Spinal cord (tissue), 10 donors: ENCODE measurements at places on chromosomes 4 and X.

- no peak for DNase-seq
Measured at GRCh38 chr4:23068287-23068686, 375.6 kb downstream of the GBA3 start.

GRCh38 chr4:153028535-153028934 is 92.4 kb downstream of the FHDC1 start:
- DNase-seq, result no peak

DNA sequence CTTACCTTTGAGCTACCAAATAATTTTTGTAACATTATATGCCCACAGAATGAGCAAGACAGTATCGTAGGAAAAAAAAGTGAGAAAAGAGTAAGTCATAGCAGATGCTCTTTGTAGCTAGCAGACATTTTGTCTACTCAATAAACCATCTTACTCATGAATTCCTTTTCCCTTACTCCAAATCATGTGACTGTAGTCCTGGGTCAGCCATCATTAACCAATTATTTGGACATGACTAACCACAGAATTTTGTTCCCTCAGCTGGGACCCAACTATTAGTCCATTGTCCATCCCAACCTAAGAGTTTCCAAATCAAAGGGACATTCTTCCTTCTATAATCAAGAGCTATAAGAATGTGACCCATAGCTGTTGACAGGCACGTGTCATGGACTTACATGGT is 11.4 kb downstream of the UBE2D3 start:
- no peak for DNase-seq

DNA sequence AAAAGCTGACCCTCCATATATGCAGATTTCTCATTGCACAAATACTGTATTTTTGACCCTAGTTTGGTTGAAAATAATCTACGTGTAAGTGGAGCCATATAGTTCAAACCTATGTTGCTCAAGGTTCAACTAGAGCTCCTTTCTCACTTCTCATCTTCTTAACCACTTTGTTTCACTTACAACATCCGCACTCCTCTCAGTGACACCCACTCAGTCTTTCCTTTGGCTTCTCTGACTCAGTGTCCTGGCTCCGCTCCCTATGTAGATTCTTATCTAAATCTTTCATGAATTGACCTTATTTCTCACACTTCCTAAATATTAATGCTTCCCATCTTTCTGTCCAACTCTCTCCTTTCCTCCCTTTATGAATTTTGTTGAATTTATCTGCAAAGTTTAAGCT is 32.9 kb upstream of the DKK2 start:
- DNase-seq, result no peak

DNA sequence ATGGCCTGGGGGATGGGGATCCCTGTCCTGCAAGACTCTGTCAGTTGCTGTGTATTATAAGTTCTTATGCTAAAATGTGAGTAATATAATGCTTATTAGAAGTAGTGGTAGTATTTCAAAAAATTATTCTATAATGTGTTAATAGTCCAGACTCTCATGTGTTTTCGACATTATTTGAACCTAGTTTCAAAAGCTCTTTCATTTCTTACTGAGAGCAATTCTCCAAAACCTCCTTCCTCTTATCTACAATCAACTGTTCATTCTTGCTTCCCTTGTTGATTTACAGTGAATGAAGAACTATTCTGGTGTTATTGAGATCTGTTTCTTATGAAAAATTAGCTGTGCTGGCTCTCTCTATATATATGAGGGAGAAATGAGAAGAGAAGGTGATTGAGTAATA is 32.9 kb upstream of the PTPN13 start:
- DNase-seq, result no peak

GRCh38 chr4:184361443-184361842 is 112.9 kb downstream of the IRF2 start:
- DNase-seq, result no peak

DNA sequence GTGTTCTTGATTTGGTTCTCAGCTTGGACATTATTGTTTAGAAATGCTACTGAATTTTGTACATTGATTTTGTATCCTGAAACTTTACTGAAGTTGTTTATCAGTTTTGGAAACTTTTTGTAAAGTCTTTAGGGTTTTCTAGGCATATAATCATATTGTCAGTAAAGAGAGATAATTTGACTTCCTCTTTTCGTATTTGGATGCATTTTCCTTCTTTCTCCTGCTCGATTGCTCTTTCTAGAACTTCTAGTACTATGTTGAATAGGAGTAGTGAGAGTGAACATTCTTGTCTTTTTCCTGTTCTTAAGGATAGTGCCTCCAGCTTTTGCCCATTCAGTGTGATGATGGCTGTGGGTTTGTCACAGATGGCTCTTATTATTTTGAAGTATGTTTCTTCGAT is 24.1 kb downstream of the TMPRSS11A start:
- no peak for DNase-seq

DNA sequence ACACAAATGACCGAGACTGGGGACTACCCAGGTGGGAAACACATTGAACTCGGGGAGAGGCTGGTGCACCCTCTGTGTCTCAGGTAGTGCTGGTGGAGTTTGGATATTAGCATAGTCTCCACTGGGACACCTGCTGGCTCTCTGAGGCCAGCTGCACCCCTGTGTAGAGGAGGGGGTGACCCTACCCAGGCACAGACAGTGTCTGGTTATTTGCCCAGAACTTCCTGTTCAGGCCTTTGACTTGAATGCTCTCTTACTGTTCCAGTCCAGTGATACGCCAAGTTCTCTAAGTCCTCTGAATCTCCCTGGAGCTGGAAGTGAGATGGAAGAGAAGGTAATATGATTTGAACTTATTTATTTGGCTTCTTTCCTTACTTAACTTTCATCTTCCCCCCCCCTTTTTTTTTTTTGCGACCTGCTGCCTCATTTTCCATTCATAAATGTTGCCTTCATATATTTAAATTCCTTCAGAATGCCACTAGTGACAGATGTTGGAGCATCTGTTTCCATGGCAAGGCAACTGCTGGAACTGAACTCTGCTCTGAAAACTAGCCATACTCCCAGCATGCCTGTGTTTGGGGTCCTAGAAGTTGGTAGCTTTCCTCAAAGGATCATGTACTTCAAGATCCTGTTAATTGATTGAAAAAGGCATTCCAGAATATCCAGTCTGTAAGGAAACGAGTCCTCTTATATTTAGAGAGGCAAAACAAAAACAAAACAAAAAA is 76.7 kb downstream of the AASDH start:
- DNase-seq, result peak; percentile 36

GRCh38 chrX:34716302-34716701 is 59.2 kb upstream of the TMEM47 start:
- DNase-seq, result no peak

DNA sequence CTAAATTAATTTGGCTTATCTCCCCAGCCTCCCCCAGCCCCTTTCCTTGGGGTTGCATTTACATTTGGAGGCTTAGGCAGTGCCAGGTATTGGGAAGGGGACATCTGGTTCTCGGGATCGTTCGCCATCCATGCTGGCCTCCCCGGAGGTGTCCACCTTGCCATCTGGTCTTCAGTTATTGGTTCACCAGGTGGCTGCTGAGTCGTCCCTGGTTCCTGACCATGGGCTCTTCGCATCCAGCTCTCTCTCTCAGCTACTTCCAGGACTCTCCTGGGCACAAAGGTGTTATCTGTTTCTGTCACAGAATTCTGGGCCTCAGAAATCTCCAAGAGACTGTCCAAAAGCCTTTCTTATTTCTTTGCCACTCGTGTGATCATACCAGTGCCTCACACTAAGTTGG is 75.4 kb upstream of the SCOC start:
- no peak for DNase-seq

GRCh38 chr4:4709736-4710135 is 149.7 kb upstream of the MSX1 start:
- DNase-seq, result no peak

DNA sequence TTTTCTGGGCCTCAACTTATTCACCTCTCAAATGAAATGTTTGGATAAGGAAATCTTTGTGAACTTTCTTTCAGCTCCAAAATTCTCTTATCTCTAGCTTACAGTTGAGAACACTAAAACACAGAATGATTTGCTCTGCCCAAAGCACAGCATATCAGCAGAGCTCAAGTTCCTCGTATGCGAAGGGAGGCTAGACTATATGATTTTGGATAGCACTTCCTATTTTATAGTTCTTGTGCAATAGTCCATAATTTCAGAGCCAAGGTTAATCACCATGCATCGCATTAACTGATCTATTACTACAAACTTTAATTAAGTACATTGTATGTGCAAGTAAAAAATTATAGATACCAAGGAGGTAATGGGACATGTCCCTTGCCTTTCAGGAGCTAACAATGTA is 27.0 kb upstream of the KLHL13 start:
- no peak for DNase-seq

DNA sequence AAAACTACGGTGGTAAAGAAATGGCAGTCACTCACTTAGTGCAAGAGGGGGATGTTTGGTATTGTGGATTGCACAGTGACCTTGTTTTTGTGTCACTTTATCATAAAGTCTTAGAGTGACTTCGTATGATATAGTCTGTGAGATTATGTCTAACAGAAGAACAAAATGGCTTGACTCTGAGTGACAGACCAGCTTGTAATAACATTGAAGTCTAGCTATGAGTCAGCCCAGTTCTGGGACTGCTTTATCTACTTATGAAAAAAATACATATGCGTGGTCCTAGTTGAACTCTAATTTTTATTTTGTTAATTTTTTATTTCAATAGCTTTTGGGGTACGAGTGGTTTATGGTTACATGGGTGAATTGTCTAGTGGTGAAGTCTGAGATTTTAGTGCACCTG is 20.0 kb downstream of the DCLK2 start:
- DNase-seq, result no peak

- no peak for DNase-seq
Measured at GRCh38 chr4:147060151-147060931, 114.7 kb upstream of the TTC29 start.

GRCh38 chr4:70705183-70706043 is 16.4 kb upstream of the RUFY3 start:
- no peak for DNase-seq

GRCh38 chrX:12767856-12768255 is 23.4 kb upstream of the PRPS2 start:
- no peak for DNase-seq

DNA sequence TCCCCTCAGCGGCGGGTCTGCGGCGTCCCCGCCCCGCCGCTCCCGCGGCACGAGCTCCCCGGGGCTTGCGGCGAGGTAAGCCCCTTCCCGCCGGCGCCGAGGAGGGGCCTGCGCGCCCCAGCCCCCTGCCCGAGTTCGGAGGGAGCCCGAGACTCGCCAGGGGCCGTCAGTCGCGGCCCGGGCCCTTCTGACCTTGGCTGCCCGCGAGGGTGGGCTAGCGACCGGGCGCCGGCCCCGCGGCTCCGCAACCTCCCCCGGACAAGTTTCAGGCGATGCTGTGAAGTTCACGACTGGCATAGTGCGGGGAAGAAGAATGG is 554 bp downstream of the CDKL5 start:
- DNase-seq, result no peak

DNA sequence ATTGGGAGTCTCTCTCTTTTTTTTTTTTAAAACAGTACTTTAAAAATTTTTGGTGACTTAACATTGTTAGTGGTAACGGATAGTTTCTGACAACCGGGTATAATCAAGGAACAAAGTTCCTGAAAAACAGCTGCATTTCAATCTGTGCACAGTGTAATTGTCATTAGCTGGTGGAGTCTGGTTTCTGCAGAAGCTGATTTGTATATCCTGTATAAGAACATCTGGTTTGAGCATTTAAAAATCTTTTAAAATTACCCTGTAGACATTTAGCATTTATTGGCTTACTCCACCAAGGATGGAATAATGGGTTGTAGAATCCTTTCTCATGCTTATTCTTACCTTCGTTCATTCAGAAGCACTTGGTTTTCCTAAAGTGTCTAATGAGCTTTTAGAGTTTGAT is 11.2 kb downstream of the JADE1 start:
- no peak for DNase-seq

GRCh38 chrX:68185161-68185560 is 248.1 kb downstream of the OPHN1 start:
- DNase-seq, result no peak

- DNase-seq, result no peak
Measured at GRCh38 chr4:164383058-164383357, 370.9 kb upstream of the SMIM31 start.

GRCh38 chr4:76188557-76188956 is 25.1 kb downstream of the SCARB2 start:
- DNase-seq, result no peak

DNA sequence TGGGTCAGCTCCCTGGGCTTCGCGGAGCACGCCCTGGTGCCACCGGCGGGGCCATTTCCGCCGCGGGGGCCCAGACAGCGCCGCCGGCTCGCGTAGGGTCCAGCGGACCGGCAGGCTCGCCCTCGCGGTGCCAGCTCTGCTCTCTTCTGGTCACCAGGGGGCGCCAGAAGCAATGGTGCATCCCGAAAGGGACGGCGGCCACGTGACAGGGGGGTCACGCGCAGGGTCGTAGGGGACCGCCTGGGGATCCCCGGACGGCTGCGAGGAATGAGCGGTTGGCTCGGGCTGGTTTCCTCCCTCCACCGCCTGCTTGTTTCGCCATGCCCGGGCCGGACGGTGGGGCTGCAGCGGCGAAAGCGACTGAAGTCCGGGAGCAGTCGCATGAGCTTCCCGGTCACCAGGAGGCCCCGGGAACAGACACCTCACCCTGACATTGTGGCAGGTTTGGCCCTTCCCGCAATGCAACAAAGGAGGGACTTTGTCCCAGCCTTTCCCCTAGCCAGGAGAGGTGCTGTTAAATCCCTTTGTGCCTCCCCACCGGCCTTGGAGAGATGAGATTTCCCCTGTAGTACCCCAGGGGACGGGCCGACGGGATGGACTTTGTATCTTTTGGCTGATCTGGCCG is 15.8 kb downstream of the ZCCHC12 start:
- DNase-seq, result no peak

- DNase-seq, result no peak
Measured at GRCh38 chr4:39083164-39083563, 21.1 kb downstream of the KLHL5 start.

DNA sequence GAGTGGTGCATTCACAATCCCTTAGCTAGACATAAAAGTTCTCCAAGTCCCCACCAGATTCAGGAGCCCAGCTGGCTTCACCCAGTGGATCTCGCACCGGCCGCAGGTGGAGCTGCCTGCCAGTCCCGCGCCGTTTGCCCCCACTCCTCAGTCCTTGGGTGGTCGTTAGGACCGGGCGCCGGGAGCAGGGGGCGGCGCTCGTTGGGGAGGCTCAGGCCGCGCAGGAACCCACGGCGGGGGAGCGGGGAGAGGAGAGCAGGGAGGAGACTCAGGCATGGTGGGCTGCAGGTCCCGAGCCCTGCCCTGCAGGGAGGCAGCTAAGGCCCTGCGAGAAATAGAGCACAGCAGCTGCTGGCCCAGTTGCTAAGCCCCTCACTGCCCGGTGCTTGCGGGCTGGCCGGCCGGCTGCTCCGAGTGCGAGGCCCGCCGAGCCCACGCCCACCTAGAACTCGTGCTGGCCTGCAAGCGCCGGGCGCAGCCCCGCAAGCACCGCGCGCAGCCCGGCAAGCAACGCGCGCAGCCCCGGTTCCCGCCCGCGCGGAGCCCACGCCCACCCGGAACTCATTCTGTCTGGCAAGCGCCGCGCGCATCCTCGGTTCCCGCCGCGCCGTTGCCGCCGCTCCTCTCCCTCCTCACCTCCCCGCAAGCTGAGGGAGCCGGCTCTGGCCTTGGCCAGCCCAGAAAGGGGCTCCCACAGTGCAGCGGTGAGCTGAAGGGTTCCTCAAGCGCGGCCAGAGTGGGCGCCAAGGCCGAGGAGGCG is 153.5 kb downstream of the SLC7A11 start:
- no peak for DNase-seq

GRCh38 chr4:105227054-105227453 is 80.4 kb downstream of the TET2 start:
- DNase-seq, result no peak
